EH (cell line): ENCODE measurements at places on chromosomes 2 and 18.

DNA sequence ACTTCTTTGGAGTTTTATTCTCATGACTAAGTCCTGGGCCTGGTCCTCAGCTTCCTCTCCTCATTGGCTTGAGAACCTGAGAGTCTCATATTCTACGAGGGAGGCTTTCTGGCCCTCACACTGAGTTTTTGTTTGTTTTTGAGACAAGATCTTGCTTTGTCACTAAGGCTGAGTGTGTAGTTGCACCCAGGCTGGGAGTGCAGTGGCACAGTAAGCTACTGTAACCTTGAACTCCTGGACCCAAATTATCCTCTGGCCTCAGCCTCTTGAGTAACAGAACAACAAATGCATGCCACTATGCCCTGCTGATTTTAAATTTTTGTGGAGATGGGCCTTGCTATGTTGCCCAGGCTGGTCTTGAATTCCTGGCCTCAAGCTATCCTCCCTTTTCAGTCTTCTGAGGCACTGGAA is 22.6 kb downstream of the PRKRA start:
- peak; percentile 32 for DNase-seq

- peak; percentile 29 for DNase-seq
Measured at GRCh38 chr18:49754866-49755265, 58.5 kb downstream of the ACAA2 start.

GRCh38 chr18:77178559-77178958 is 46.0 kb upstream of the MBP start:
- DNase-seq: peak; percentile 10

GRCh38 chr18:67651438-67651837 is 134.9 kb upstream of the DSEL start:
- DNase-seq: no peak

GRCh38 chr2:135299658-135300244 is 231.3 kb downstream of the ZRANB3 start:
- DNase-seq: peak; percentile 56

- no peak for DNase-seq
Measured at GRCh38 chr18:61360404-61361383, 27.5 kb downstream of the CDH20 start.

GRCh38 chr2:66030553-66030952 is 404.4 kb upstream of the MEIS1 start:
- peak; percentile 24 for DNase-seq

GRCh38 chr2:58204195-58204959 is 36.7 kb downstream of the FANCL start:
- DNase-seq: no peak

- no peak for DNase-seq
Measured at GRCh38 chr2:120432293-120432975, 86.5 kb downstream of the INHBB start.

GRCh38 chr2:1588978-1589621 is 155.2 kb downstream of the PXDN start:
- peak; percentile 62 for DNase-seq

- no peak for DNase-seq
Measured at GRCh38 chr2:72969706-72970105, 52.4 kb downstream of the EMX1 start.

DNA sequence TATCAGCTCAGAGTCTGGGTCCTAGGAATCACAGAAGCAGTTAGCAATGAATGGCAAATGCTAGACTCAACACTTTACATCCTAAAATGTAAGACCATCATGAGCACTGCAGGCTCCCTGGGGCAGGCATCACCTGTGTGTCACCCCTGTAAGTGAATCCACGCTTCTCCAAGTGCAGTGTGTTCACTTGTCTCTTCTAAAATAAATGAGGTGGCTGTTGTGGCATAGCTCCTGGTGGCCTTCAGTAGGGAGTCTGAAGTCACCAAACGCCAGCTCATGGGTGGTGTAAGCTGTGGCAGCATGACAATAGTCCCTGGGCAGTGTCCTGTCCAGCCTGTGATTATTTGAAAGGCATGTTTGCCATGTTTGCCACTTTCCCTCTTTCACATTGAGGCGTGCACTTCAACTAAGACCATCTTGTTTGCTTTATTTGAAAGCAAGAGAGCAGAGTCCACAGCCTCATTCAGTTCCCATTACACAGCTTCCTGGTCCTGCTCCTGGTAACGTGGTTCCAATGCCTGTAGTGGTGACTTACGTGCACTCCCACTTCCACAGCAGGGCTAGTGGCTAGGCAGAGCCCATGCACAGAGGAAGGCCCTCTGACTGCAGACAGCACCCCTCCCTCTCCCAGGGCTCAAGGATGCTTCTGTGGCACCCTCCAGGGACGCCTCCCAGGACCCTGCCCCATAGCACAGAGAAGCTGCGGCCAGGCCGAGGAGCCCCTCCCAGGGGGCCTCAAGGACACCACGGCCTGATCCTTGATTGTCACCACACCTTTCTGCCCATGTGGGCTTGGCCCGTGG is 24.3 kb downstream of the COA5 start:
- DNase-seq: no peak
